ENCODE measurements at places on chromosomes 6 and 20.

- no peak for DNase-seq
Observed at GRCh38 chr6:89934685-89935366, 40.6 kb downstream of the GJA10 start.

- DNase-seq: peak; percentile 68
Observed at GRCh38 chr6:39665861-39666260, 59.3 kb downstream of the KIF6 start.

GRCh38 chr6:107820338-107821261, 3.5 kb downstream of the SCML4 start:
- DNase-seq: no peak

DNA sequence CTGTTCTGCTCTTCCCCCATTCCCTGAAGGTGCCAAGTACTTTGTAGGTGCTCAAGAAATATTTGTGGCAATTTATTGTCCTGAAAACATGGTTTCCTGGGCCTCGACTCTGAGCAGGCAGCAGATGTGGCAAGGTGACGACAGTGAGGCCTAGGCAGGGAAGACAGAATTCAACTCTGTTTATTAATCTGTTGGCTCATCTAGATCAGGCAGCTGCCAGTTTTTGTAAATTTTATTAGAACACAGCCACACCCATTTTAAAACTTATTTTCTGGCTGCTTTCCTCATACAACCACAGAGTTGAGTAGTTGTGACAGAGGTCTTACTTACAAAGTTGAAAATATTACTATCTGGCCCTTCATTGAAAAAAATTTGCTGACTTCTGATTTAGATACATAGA, 24.5 kb downstream of the MAPK14 start:
- DNase-seq: no peak

- DNase-seq: no peak
Observed at GRCh38 chr6:88810089-88810488, 153.3 kb downstream of the RNGTT start.

DNA sequence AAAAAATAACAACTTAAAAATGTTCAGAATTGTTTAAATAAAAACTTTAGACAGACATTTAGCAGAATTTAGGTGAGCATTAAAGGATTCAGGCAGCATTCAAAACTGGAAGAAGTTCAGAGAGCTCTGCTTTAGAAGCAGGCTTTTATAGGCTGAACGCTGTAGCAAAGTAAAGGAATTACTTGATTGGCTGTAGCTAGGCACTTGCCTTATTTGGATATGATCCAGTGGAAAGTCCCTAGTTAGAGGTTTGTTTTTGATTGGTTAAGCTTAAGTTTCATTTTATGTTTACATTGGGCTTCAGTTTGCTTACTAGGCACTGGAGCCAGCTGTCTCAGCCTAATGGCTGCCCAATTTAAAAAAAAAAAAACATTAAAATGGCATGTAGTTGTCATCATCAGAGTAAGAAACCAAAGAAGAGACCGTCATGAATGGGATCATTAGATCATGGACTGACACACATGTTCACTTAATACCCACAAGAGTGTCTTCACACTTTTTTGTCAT, 65.1 kb downstream of the CBFA2T2 start:
- peak; percentile 89 for DNase-seq

Data from fibroblast of skin of right biceps (primary cell).